ENCODE measurements at places on chromosomes 6 and 20.

DNA sequence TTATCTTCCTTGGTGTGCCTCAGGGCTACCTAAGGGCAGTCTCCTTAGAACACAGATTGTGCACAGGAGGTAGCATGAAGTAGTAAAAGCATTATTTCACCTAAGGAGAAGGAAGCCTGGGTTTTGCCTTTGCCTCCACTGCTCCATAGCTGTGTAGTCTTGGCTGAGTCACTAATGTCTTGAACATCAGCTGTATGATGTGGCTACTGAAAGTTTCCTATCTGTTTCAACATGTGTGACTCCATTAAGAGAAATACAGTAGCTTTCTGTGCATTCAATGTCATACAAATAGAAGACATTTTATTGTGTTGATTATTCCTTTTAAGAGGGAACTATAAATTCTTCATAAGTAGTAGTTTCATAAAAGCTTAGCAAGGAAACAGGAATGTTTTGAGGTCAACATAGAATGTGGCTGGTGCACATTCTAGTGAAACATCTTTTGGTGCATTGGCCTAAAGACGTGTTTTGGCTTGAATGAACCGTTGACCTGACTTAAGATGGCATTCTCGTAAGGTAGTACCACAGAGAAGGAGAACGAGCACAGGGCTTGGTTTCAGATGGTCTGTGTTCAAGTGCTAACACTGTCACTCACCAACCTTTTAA lies 70.6 kb downstream of the CTNNBL1 start:
- DNase-seq: no peak

DNA sequence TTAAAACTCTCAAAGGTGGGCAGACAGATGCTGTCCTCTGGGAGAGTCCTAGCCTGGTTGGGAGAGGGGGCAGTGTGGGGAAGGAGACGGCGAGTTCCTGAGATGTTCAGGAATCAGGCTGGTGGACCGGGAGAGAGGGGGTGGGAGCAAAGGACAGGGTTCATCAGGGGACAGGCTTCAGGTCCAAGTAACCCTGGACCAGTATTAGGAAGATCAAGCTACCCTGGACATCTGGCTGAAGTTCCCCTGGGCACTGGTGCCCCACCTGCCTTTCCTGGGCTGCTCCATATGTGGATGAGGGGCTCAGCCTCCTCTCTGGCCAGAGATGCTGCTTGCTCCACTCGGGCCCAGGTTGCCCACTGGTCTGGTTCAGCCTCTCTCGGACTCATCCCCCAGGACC lies 1.1 kb upstream of the IP6K3 start:
- DNase-seq: no peak

- peak; percentile 22 for DNase-seq
Observed at GRCh38 chr6:32369660-32370059, 2.0 kb downstream of the TSBP1 start.

- no peak for DNase-seq
Observed at GRCh38 chr6:109508166-109508860, 25.3 kb upstream of the ZBTB24 start.

DNA sequence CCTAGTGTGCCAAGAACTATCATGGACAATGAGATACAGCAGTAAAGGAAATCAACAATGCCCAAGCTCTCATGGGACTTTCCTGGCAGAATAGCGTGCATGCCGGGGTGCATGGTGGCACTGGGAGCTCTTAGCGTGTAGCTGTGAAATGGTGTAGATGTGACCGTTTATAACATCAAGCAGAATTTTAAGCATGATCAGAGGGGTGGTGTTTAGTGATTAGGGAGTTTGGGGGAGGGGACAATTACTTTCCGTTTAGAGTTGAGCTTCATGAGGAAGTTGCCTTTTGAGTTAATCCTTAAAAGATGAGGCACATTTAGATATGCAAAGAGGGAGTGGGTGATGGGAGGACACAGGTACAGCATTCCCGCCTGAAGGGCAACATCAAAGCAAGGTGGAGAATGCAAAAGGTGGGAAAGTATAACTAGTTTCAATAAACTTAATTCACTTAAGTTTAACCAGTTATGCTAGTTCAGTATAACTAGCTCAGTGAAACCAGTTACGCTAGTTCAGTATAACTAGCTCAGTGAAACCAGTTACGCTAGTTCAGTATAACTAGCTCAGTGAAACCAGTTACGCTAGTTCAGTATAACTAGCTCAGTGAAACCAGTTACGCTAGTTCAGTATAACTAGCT lies 661.6 kb downstream of the QKI start:
- DNase-seq: no peak

GRCh38 chr6:16305246-16305725 lies 66.9 kb downstream of the GMPR start:
- DNase-seq: peak; percentile 62

GRCh38 chr6:113414511-113414910 lies 442.6 kb upstream of the MARCKS start:
- DNase-seq: no peak

DNA sequence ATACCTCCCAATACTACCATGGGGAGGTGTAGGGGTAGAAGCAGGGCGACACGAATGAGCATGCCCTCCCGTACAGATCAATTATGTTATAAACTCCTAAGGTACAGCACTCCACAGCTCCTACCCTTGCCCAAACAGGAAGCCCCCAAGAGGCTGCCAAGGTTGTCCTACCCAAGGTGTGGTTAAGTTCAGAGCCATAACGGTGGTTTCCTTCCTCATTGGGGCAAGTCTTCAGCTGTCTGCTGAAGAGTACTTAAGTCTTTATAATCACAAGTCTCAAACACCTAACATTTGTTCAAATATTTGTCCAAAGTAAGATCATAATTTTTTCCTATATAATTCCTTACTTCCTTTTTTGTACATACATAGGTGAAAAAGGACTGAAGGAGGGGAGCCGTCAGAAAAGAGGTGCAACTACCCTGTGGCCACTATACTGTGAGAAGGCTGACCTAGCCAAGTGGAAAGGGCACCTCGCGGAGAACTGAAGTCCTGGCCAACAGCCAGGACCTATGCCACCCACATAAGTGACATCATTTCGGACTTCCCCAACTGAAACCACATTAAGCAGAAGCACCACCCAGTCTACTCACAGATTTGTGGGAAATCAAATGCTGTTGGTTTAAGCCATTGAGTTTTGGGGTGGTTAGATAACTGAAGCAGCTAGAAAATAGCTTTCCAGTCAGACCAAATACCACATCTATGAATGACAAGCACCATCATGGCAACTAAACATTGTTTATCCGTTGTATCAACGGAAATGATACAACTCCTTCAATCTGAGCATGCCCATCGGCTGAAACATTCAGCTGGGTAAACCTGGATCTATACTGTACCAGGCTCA lies 2.9 kb upstream of the RAB22A start:
- DNase-seq: peak; percentile 97

DNA sequence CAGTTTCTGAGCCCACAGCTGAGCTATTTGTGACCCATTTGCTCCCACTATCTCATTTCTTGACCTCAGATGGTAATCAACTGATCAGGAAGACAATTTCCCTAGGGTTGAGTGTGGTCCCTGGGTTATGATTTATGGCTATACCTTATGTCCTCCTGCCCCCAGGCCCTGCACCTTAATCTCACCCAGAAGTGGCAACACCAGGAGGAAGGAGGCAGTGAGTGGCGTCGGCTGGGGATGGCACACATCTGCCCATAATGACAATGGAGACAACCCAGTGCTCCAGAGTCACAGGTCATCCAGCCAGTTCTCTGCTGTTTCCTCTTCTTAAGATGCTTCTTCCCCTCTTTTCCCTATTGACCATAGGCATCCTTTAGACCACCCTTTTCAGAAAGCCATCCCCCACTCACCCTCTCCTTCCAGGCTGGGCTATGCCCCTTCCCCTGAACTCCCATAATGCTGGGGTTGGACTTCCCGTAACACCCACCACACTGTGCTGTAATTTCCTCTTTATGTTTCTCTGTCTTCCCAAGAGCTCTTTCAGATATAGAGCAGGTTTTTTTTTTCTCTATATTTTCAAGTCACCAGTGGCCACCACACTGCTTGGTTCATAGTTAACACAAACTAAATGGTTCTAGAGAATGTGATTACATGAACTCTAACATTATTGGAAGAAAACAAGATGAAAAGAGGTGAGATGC lies 8.0 kb downstream of the TRIM10 start:
- DNase-seq: no peak

DNA sequence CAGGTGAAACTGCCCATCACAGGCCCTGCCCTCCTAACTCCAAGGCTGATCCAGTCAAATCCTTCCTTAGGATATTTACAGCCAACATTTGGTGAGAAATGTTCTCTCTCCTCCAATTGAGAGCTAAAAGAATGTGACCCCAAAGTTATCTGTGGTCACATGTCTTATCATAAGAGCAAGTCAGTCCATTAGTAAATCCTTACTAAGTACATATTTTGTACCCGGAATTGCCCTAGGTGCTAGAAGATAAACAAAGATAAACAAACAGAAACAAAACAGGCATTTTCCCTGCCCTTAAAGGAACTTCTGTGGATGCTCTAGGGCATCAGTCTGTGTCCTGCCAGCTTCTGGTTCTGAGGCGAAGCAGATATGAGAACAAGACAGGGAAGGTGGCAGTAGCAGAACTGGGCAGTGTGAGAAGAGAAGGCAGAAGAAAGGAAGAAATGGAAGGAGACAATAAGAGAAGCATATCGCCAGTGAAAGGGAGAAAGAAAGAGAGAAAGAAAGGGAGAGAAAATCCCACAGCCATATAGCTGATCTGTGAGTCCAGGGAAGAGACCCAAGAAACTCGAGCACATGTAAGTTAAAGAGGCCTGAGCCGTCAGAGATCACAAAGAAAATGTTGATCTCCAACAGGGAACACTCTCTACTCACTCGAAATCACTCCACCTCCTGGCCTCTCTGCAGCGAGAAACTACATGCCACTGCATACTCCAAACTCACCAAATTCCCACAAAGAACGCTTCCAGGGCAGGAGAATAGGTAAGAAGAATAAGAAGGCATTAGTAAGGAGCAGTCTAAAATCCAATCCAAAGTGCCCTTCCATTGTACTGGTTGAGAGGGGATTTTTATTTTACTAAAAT lies 41.7 kb downstream of the CDK5RAP1 start:
- no peak for DNase-seq

DNA sequence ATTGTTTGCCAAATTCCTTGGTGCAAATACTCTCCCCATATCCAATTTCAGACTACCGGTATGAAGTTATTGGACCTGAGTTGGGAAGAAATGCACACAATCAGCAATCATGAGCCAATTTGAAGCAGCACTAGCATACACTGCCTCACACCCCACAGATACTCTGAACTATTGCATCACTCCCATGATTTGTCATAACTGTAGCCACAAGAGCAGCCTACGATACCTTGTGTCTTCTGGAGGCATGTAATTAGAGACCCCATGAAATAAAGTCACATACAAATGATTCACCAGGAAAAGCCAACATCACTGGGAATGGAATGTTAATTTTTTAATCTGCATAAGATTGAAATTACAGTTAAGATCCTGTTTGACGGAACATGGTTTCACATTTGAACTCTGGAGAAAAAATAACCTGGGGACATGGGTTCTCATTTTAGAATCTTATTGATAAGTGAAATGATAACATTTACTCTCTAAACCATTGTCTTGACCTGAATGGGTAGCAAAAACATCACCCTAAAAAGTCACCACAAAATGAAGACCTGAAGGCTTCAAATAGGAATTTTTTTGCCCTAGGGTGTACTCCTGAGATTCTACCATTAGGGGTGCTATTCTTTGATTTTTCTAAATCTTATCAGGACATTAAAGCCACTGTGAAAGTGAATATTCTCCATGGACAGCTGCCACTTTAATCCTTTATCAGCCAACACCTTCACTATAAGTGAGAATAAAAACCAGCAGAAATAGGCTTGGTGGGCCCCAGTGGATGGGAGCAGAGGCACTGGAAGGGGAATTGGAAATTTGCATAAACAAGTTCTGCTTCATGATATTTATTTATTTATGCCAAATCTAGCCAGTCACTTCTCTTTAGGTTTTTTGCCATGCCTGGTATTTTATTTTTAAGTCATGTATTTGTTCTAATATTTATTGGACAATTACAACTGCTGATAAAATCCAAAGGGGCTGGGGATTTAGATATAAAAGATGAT lies 34.5 kb upstream of the HBS1L start:
- DNase-seq: peak; percentile 90

GRCh38 chr20:8305449-8305978 lies 173.4 kb downstream of the PLCB1 start:
- peak; percentile 35 for DNase-seq

DNA sequence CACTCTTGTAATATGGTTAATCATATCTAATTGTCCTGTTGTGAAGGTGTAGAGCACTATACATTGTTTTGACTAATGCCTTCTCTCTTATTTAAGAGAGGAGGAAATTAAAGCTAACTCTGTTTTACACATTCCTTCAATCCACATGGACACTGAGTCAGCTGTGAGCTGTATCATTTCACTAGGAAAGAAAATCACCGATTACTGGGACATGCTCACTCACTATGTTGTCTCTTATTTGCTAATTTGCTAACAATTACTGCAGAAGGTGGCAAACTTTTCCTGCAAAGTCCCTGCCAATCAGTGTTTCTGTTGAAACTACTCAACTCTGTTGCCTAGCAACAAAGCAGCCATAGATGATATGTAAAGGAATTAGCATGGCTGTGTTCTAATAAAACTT lies 98.2 kb downstream of the BCAS1 start:
- no peak for DNase-seq

DNA sequence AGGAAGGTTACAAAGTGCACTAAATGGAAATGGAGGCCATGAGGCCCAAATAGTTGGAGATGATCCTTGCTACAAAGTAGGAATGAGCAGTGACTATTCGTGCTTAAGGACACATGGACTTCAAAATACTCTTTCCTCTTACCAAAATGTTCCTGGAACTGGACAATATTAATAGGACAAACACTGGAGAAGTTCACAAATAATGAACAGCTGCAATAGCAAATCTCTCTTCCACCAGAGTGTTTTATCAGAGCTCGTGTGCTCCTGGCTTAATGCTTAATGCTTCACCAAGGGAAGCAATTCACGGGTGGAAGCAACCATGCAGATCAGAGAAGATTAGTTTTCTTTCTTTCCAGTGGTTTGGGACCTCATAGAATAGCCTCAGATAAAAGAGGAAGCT lies 435.4 kb downstream of the BCKDHB start:
- DNase-seq: no peak

DNA sequence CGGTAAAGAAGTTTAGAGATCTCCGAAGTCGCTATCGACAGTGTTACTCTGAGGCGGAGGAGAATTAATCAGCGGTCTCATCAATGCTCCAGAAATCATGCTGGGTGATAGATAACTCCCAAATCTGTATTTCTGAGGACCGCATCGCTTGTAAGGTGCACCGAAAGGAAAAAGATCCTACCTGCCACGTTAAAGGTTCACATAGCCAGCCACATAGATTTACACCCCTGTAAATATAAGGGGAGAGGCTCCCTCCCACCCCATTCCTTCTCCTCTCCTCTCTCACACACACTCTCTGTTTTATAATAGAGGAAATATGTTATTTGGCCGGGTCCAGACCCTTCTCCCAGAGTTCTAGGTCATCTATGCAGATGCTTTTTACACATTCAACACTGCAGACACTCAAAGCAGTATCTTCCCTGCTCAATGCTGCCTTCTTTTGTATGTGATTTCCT lies 620 bp upstream of the DEK start:
- DNase-seq: no peak

DNA sequence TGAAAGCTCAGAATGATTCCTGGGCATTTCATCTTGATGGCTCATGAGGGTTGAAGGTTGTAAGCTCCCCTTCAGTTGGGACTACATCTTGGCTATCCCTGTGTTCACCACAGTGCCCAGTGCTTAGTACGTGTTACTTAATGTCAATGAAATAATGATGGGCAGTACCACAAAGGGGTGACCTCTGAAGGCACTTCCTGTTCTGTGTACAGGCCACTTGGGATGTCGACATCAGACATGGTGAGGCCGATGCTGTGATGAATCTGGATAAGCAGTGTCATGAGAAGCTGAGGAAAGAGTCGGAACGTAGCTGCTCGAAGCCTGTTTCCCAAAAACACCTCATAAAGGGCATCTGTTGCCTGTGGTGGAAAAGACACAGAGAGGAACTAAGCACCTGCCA lies 27.6 kb upstream of the RBL1 start:
- DNase-seq: peak; percentile 87

All from CD14-positive monocyte (primary cell).